ENCODE measurements at places on chromosomes 12 and 14.

DNA sequence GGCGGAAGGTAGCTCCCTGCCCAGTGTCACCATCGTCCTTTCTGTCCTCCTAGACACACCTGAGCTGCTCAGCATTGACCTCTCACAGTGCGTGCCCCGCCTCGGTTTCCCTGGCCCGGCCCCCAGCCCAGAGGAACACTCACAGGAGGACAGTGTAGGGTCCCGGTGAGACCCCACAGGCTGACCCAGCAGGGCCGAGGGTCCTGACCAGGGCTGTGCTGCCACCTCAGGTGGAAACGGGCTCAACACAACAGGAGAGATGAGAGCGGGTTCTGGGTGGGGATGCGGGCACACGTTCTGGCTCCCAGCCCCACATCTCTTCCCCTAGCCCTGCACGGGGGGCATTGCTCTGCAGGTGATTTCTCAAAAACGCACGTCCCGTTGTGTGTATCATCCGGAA is 98.1 kb downstream of the PIWIL1 start:
- no peak for DNase-seq

GRCh38 chr14:96303981-96304380 is 48.0 kb downstream of the BDKRB1 start:
- DNase-seq: no peak

- no peak for DNase-seq
Observed at GRCh38 chr12:23579257-23579656, 370.2 kb downstream of the SOX5 start.

DNA sequence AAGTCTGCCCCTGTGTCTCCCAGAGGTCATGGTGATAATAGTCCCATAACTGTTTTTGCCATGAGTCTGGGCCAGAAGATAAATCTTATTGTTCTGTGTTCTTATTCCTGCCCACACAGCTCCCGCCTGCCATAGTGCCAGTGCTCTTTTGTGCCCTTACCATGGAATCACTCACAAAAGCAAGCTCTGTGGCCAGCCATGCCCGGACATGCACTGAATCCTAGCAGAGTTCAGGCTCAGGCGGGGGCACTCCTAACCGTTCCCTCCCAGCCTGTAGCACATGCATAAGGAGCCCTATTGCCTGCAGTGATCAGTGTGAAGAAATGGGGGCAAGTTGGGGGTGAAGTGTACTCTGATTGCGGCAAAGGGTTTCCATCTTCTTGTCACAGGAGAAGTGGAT is 33.3 kb downstream of the DHRS2 start:
- DNase-seq: no peak

DNA sequence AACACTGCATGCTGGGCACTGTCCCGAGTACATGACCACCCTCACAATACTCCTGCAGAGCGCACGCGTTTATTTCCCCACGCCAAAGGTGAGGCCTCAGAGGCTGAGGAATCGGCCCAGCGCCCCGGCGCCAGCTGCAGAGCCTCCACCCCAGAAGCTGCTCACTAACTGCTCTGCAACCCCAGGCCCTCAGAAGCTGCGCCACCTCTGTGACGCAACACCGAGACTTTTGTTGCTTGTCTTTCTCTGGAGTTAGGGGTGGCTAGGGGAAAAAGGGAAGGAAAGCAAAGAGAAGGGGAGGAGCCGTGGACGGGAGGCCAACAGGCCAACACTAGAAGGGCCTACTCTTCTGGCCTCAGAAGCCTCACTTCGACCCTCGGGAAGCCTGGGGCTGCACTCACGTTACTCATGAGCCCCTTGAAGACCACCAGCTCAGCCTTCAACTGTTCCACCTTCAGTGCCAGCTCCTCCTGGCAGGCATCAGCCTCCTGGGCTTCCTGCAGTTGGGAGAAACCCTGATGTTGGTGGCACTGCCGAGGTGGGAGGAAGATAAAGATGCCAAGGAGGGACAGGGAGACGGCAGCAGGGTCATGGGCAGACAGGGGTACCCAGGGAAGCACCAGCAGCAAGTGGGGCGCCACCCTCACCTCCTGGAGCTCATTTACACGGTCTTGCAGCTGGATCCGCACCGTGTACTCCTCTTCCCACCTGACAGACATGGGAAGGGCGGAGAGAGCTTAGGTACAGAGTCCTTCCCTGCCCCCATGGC is 5.4 kb downstream of the IFFO1 start:
- DNase-seq: no peak

GRCh38 chr14:85934886-85935254 is 404.9 kb downstream of the FLRT2 start:
- DNase-seq: no peak

- no peak for DNase-seq
Observed at GRCh38 chr14:99401211-99401610, 79.4 kb downstream of the SETD3 start.

DNA sequence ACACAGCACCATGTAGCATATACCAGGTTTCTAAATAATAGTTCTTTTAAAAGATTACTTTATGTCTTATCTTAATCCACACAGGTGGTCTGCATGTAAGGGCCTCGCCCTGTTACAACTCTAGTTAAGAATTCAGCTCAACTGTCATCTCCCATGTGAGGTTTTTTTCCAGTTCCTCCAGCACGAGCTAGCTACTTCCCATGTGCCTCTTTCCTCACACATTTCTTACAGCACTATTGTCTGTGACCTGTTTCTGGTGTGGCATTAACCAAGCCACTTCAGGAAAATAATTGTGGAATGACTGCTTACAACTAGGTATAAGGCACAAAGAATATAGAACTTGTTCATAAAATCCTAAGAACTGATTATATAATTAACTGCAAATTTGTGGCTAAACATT is 65.5 kb downstream of the SH2B3 start:
- no peak for DNase-seq

- DNase-seq: no peak
Observed at GRCh38 chr14:100323121-100323941, at the start of gene SLC25A47. Gene SLC25A47 (plus strand): TSS chr14:100323339. CDS start chr14:100323415, 76 bp downstream.

DNA sequence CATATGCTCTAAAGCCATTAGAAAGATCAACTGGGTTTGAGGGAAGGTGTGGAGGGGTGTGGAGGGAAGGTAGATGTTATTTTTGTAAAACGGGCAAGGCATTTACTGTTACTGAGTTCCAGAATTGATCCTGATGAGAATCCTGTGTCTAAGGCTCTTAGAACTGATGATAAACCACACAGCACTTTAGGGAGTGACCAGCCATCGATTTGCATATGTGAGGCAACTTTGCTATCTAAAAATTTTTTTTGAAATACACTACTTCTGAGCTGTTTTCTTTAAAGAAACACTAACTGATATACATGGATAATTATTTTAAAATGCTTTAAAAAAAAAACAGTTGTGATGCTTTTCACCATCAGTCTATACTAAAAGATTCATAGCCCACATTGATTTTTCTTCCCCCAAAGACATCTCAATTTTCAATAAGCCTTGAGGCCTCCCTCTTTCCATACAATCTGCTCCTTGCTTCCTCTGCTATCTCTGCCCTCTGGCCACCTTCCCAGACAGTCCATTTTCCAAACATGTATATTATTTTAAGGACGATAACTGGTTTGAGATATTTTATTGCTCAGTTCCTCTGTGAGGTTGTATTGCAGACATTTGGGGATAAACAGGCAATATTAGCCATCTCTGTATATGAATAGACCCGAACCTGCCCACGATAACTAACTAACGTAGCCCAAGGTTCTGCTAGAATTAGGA is 265.9 kb downstream of the EFCAB11 start:
- DNase-seq: no peak

GRCh38 chr12:27549236-27549800 is 25.3 kb downstream of the PPFIBP1 start:
- DNase-seq: no peak

DNA sequence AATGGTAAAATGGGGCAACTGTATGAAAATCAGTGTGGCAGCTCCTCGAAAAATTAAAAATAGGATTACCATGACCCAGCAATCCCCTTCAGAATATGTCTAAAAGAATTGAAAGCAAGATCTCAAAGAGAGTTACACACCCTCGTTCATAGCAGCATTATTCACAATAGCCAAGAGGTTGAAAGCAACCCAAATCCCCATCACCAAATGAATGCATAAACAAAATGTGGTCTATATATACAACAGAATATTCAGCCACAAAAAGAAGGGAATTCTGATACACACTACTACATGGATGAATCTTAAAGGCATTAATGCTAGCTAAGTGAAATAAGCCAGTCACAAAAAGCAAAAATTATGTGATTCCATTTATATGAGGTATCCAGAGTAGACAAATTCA is 27.2 kb downstream of the RAD52 start:
- no peak for DNase-seq

DNA sequence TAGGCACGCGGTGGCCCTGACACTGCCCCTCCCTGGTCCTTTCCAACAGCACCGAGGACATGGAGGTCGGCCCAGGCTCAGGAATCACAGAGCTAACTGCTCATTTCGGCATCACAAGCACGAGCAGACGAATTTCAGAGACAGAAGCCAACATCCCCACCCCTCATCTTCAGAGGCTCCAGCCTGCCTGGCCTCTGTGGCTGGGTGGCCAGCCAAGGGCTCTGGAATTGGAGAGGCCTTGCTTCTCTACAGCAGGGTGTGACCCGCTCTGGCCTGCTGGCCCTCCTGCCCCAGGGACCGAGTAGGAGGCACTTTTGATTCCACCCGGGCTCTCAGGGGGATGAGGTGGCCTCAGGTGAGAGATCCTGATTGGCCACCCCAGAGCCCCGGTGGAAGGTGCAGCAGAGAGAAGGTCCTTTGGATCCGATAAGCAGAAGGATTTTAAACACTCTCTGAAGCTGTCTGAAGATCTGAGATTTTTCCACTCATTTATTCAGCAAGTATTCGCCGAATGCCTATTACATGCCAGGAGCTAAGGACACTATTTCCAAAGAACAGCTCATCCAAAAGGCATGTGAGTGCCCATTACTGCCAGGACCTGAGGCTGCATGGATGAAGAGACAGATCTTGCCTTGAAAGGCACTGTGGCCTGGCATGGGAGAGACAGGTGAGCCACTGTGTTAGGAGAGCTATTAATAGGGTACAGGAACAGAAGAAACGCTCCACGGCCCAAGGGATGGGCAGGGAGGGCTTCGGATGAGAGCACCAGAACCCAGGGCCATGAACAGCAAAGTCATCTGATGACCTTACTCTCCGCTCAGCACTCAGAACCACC is 10.2 kb downstream of the BAG5 start:
- no peak for DNase-seq

DNA sequence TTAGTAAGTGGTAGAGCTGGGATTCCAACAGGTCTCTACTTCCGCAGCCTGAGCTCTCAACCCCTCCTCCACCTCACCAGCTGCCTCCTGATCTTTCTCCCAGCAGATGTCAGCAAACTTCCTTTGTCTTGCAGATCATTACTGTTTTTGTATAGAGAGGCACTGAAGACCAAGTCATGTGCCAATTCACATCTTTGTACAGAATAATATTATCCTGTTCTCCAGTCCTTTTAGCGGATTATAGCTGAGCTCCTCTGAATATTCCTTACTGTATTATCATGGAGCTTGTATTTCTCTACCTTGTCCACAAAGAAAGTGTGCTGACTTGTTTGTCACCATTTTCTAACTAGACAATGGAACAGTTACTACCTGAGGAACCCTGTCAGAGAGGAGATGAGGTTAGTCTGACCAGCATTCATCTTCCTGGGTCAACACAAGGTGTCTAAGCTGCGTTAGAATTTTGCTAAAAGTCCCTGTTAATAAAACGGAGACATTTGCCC is 142.3 kb upstream of the ARHGAP5 start:
- no peak for DNase-seq

GRCh38 chr12:6266971-6267721 is 43.3 kb upstream of the PLEKHG6 start:
- no peak for DNase-seq

DNA sequence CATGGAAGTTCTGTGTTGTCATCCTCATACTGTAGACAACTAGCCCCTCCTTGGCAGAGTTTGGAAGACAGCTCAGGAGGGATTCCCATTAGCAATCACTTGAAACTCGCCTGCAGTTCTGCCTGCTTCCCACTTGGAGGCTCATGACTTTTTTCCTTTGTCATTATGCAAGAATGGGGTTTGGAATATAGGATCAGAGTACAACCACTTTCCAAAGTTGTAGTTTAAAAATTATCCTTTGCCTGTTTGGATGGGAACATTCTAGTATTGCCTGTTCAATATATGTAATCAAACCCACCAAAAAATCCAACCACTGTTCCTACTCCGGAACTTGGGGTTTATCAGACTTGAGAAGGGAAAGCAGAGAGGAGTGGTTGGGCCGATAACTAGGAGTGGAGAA is 2.1 kb upstream of the GPD1 start:
- no peak for DNase-seq

DNA sequence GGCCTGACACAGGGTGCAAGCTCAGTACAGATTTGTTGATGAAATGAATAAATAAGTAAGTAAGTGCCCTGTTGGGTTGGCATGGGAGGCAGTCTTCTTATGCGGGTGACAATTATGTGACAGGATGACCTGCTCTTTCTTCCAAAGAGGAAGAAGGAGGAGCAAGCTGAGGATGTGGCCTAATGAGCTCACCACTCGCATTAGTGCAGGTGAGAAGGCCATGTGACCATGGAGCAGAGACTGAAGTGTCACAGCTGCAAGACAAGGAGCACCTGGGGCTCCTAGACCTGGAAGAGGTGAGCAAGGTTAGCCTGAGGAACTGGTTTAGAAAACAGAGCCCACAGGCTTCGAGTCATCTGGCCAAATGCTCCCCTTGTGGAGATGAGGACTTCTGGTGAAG is 34.9 kb downstream of the LRTM2 start:
- DNase-seq: no peak

- DNase-seq: no peak
Observed at GRCh38 chr12:57516617-57517153, 3.6 kb downstream of the DDIT3 start.

GRCh38 chr12:110023059-110023980 is 24.1 kb downstream of the ANKRD13A start:
- DNase-seq: no peak

- no peak for DNase-seq
Observed at GRCh38 chr12:99627459-99627858, 20.1 kb upstream of the GARIN6 start.

- DNase-seq: no peak
Observed at GRCh38 chr14:84482256-84483071, 1047.5 kb upstream of the FLRT2 start.

GRCh38 chr12:47095446-47096236 is 15.9 kb upstream of the AMIGO2 start:
- DNase-seq: no peak

- DNase-seq: no peak
Observed at GRCh38 chr12:11922361-11922760, 148.4 kb upstream of the BCL2L14 start.

GRCh38 chr14:64464651-64465050 is 648 bp upstream of the AKAP5 start:
- DNase-seq: no peak

DNA sequence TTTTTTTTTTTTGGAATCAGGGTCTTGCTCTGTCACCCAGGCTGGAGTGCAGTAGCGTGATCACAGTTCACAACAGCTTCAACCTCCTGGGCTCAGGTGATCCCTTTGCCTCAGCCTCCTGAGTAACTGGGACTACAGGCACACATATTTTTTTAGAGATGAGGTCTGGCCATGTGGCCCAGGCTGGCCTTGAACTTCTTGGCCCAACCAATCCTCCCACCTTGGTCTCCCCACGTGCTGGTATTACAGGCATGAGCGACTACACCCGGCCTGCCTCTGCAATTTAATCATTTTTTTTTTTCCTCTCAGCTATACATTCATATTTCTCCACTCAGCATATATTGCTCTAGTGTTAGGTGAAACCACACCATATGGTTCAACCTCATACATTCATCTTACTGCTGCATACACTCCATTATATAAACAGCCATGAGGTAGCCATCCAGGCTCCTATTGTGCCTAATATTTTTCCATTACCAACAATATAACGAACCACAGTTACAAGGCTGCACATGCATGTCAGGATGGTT is 7.1 kb downstream of the STX2 start:
- DNase-seq: no peak
